Gastroesophageal sphincter (tissue), 4 donors: ENCODE measurements at places on chromosomes 12 and 14.

DNA sequence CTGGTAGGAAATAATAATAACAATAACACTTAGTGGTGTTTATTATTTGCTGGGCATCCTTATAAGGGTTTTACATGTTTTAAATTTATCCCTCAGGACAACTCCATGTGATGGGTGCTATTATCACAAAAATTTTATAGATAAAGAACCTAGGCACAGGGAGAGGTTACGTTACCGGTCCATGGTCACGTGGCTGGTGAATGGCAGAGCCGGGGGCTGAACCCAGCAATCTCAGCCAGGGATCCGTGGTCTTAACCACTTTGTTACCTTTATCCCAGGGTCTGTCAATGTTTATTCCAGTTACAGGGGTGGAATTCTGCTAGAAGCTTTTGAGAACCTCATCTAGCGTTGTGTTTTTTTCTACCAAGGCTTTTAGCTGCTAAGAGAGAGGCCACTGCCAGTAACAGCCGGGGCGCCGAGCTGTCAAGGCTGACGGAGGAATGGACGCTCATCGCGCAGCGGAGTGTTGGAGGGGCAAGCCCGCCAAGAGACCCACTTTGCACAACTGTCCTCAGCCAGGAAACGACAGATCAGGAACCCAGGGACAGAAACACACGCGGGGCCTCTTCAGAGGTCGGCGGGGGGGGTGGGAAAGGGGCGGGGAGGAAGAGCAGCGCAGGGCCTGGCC lies 418 bp downstream of the AMN1 start:
- peak; percentile 40 for ATAC-seq

- no peak for ATAC-seq
Observed at GRCh38 chr12:38110026-38110699, 206.4 kb upstream of the ALG10B start.

DNA sequence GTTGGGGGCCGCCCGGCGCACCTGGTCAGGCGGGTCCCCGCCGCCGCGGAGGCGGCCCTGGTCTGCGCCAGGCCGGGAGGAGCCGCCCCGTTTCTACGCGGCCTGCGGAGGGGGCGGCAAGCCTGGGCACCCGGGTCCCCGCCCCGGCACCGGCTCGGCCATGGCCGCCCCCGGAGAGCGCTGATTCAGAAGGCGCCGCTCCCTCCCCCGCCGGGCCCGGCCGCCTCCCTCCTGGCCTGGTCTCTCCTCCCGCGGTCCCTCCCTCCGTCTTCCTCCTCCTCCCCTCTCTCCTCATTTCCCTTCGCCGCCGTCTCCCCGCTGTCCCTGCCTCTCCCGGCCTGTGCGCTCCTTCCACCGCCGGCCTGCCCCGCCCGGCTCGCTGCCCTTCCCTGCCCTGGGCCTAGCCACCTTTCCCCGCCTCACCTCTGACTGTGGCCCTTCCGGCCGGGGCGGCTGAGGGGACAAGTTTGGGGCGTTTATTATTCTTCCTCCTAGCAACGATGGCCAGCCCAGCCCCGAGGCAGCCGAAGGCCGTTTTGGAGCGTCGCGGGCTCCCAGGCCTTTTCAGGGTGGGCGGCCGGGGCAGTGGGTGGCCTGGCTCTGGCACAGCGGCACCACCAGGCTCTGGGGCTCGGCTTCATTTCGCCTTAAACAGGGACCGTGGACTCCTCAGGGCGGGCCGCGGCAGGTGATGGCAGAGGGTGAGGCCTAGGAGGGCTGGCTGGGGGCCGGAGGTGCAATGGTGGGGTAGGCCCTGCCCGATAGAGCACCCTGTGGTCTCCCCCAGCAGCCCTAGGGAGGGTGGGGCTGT lies 768 bp downstream of the CEP170B start:
- ATAC-seq, result peak; percentile 86

DNA sequence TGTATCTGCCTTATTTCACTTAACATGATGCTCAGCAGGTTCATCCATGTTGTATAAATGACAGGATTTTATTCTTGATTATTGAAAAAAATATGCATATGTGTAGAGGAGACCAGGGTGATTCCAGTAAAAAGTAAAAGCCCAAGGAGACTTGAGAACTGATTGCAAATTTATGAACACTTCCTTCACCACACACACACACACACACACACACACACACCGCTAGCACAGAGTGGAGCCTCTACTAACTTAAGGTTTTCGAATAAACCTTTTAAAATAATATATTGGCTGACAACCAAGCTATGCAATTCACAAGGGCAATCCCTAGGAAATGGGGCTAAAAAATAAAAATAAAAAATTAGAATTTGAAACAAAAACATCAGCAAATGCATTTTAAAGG lies 8.3 kb upstream of the KLRK1 start:
- no peak for ATAC-seq

- ATAC-seq, result no peak
Observed at GRCh38 chr12:131947482-131948027, 2.2 kb upstream of the EP400 start.

DNA sequence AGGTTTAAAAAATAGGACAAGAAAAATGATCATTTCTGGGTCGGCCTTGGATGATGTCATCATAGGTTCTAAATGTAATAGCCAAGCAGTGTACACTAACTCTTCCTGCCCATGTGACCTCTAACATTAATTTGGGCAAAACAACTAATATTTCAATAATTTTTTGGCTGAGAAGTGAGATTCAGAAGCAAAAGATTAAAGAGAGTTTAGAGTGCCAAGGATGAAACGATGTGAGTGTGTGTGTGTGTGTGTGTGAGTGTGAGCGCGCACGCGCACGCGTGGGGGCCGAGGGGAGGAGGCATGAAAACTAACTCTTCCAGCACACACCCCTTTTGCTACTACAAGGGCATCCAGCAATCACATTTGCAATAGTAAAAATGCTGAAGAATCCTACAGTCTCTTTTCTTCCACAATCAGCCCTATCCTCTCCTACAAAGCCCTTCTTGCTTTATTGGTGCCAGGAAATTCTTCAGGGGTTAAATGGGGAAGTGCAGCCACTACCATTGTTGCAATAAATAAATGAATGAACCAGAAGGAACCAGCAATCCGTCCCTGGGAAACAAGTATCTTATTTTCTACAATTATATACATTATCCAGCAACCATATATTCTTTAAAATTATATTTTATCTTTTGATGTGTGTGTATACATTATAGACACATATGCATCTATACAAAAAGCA lies 52.9 kb downstream of the PEBP1 start:
- ATAC-seq, result peak; percentile 72

DNA sequence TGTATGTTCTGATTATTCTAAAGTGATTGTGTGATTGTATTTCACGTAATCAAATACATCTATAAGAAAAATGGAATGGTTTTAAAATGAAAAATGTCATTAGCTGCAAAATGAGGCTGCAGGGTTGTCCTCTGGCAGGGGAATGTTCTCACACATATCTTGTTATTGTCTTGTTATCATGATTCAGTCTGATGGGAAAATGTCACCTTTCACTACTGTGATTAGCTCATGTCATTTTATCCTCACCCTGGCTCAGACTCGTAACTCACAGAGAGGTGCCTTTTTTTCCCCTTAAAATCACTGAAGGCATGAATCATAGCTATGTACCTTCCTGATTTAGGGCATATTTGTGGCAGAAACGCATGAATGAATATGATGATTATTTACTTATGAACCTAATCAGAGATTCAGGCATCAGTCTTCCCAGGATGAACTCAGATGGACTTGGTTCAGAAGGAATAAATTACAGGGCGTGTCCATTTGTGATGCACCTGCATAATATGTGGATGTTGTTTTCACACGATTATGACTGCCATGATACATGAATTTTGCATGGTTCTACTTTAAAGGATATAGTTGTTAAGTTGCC lies 1339.2 kb downstream of the AACS start:
- ATAC-seq, result no peak

- ATAC-seq, result peak; percentile 87
Observed at GRCh38 chr14:69059658-69060623, 80.8 kb upstream of the ACTN1 start.

DNA sequence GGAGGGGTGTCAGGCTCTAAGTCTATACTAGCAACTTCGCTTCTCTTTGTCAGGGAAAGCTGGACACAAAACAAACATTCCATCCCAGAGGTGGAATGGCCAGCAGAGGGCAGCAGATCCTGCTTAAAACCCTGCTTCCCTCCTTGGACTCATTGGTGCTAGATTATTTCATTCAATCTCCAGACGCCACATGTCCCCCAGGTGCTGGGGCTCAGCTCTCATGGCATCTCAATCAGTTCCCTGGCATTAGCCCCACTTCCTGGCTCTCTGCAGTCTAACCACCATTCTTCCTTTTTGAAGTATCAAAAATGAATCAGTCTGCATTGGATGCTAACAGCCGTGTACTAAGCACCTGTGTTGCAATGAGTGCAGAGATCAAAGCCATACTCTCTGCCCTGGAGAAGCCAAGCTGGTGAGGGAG lies 8.1 kb upstream of the PPP1R1A start:
- peak; percentile 75 for ATAC-seq

DNA sequence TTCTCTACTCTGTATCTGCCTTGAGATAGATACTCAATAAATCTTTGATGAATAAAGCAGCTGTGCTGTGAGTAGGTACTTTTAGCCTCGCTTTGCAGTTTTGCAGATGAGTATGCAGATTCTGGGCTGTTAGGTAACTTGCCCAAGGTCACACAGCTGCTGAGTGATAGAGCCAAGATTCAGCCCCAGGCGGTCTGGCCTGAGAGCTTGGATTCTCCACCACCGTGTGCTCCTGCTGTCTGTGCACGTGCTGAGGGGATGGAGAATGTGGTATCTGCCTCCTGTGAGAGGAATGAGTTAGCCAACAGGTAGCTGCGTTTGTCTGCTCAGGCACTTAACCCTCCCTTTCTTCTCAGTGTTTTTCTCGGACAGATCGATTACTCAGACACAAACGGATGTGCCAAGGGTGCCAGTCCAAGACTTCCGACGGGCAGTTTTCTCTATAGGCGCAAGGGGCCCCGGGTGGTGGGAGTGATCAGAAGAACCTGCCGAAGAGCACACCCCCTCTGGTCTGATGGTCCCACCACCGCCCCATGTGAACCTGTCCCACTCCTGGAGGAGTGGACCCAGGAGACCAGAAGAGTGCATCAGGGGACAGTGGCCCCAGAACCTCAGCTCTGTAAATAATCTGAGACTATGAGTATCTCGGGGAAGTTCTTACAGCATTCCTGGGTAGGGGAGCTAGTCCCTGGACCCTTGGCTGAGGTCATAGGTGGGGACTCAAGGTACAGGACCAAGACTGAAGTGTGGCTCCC lies 6.6 kb upstream of the CSAD start:
- no peak for ATAC-seq

DNA sequence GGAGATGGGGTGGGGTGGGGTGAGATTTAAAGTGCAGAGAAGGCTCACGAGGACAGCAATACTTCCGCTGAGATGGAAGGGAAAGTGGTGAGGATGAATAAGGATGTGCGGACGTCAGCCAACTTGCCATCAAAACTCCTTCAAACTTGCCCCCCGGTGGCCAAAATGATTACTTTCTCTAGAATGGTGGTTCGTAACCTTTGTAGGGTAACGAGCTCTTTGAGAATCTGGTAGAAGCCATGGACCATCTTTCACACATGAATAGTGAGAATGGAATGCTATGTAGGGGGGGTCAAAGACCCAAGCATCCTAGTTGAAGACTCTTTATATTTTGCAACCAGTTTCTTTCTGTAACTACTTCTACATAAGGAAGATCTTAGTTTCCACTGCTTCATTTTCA lies 245.9 kb upstream of the DDHD1 start:
- ATAC-seq, result no peak
